ENCODE measurements at places on chromosomes 3 and 15.

DNA sequence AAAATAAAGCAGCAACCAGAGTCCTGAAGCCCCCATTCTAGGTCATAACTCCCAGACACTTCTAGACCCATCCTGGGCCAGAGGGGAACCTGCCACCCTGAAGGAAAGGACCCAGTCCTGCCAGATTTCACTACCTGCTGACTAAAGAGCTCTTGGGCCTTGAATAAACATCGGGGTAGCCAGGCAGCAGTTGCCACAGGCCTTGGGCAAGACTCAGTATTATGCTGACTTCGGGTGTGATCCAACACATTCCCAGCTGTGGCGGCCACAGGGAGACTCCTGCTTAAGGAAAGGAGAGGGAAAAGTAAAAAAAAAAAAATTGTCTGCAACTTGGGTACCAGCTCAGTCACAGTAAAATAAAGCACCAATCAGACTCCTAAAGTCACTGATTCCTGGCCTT, 23.8 kb downstream of the NEDD4 start:
- DNase-seq: no peak

- no peak for DNase-seq
Observed at GRCh38 chr15:73264881-73265280, 103.9 kb downstream of the HCN4 start.

- no peak for DNase-seq
Observed at GRCh38 chr3:157175691-157176507, 16.0 kb upstream of the CCNL1 start.

DNA sequence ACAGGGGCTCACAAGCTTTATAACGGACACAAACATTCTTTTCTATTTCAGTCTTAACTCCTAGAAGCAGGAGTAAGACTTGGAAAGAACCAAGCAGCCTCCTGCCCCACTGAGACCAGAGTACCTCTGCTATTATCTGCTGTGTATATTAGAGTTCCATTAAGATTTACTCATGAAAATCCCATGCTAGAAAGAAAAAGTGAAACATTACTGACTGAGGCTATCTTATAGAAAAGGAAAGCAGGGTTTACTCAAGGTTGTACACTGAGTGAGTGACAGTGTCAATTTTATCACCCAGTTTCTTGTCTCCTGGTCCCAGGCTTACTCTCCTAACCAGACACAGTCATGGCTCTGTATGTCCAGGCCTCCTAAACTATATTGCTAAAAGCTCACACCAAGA, 97.9 kb upstream of the SOX2 start:
- no peak for DNase-seq

GRCh38 chr3:17972476-17972875, 230.0 kb upstream of the TBC1D5 start:
- no peak for DNase-seq

DNA sequence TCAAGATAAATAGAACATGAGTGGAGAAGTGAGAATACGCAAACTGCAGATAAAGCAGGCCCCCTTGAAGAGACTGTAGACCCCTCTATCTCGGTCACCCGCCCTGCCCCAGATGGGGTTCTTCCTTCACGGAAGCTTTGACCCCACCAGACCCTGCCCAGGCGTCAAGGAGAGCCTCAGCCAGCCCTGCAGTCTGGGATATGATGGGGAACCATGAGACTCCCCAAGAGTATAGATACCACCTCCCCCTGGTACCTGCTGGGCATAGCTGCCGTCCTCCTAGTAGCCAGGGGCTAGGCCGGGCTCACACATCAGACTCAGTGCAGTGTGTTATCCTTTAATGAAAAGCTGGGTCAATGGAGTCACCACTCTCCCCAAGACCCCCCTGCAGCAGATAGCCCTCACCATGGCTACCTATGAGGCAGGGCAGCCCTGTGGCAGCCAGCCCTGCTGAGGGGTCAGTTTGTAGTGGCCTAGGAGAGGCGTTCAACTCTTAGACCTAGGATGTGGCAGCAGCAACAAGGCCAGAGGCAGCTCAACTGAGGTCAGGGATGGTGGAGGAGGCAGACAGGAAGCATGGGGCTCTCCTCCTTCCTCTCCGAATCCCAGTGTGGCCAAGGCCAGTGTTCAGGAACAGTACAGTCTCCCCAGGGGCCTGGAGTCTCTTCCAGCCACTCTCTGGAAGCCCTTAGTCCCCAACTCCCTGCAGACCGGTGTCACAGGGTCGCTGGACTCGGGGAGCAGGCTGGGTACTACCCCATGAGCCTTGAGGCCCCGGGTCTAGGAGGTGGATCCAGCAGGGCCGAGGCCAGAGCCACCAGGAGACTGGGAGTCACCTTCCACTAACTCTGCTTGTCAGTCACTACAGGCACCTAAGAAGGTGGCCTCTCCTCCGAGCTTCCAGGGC, 26.1 kb downstream of the PLXNB1 start:
- no peak for DNase-seq

DNA sequence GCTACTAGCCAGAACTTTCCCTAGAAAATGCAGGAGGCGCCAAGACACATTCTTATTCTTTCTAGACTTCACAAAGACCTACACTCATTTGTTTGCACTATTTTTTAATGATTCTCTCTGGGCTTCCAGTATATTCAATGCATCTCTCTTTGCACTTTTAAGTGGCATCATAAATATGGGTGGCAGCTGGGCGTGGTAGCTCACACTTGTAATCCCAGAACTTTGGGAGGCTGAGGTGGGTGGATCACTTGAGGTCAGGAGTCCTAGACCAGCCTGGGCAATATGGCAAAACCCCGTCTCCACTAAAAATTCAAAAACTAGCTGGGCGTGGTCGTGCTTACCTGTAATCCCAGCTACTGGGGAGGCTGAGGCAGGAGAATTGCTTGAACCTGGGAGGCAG, 5.6 kb upstream of the GCNT3 start:
- no peak for DNase-seq

DNA sequence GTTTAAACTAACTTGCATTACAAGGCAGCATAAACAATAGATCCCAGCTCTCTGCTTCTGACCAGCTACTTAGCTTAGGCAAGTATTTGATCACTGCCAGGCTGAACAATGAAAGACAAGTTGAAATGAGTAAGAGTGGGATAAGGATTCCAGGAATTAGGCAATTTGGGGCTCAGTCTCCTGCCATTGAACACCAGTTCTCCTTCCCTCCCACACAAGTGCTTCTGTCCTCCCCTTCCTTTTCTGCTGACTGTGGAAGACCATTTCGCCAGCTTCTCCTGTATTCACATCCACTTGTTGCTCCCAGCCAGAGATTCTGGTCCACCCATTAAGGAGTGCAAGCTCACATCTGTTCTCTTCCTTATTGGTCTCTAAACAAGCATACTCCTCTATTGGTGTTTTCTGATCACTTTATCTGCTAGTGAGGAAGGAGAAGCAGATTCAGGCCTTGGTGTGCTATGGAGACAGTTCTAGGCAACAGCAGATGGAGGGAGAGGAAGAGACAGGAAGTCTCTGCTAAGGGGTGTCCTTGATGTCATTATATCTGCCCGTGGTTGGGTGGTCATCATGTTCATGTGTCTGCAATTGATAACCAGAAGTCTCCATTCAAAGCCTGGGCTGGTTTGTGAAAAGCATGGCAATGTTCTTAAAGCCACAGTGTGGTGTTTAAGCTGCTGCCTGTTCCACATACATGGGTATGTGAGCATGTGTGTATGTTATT, 121.5 kb downstream of the PLCL2 start:
- DNase-seq: no peak

Measured in esophagus squamous epithelium (tissue), 5 donors.